ENCODE measurements at places on chromosomes 13 and 19. TPM values are rescaled to one million over a fixed set of nuclear protein-coding genes. Genes with fewer than 3 reads are reported as not detected.

VSTM2B gene
- not detected for total RNA-seq

IGFL2 gene
- total RNA-seq, result not detected

BRME1 gene
- 6.3 TPM for total RNA-seq

EXOC3L2 gene
- total RNA-seq, result not detected

FSTL3 gene
- 2.1 TPM for total RNA-seq

DNA sequence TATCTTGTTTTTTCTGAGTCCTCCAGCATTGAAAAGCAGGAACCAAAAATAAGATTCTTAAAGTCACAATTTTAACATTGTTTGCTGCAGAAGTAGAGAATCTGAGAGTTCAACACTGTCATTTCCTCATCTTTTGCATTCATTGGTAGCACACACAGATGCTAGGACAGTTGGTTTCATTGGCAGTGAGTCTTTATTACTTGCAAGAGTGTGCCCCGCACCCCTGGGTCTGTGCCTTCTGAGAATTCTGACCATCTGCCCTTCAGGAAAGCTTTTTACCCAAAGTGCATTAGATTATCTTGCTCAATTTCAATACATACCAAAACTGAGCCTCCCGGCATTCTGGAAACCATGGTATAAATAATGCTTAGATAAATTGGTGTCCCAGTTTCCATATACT is 247.7 kb upstream of the SLITRK1 start:
- no peak for DNase-seq

DNA sequence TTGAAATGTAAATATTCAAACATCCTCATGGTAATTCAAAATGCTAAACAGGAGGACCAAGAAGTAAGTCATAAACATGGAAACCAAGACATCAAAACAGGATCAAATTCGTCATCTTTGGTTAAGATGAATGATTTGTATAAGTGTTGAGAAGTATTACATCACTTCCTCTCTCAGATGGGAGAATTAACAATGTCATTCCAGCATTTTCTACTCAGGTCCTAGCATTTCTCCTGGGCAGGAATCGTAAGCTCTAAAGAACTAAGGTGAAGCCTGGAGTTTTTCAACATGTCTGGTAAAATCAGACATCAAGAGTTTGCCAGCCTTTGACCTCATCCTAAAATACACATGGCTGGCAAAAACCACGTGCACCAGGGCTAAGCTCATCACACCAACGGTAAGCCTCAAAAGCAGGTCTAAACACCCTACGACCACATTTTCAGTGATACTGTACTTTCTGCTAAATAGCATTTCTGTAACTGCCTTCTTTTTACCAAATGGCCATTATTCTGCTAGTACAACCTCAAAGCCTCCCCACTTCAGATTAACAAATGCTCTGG is 24.8 kb downstream of the RANBP3 start:
- no peak for DNase-seq

GRCh38 chr19:16118489-16119033 is 6.9 kb downstream of the RAB8A start:
- DNase-seq, result peak; percentile 33

- DNase-seq, result peak; percentile 89
These were observed 1.2 kb downstream of the ZFP36 start for GRCh38 chr19:39407660-39408391.

- DNase-seq, result peak; percentile 56
These were observed 17.7 kb upstream of the CSNK1G2 start for GRCh38 chr19:1923319-1923718.

GRCh38 chr19:53864308-53864836 is 3.3 kb upstream of the MYADM start:
- no peak for DNase-seq

GRCh38 chr13:69737129-69737935 is 370.3 kb upstream of the ATXN8OS start:
- no peak for DNase-seq

All from activated CD4-positive, alpha-beta T cell treated with anti-CD3 and anti-CD28 coated beads, Interleukin-2, amount 10 ng/mL, durations not matched to agents 7 days and 5 days (primary cell).